Myocyte (in vitro differentiated cells): ENCODE measurements at places on chromosomes 3 and 15. TPM values are rescaled to one million over a fixed set of nuclear protein-coding genes. Genes with fewer than 3 reads are reported as not detected.

LSAMP gene
- total RNA-seq: 0.03 TPM in 1 of 2 replicates, not detected in the other

MYLK gene
- 28.3 and 46.2 TPM in 2 replicates for total RNA-seq

ADGRG7 gene
- total RNA-seq: not detected in 2 replicates

DNA sequence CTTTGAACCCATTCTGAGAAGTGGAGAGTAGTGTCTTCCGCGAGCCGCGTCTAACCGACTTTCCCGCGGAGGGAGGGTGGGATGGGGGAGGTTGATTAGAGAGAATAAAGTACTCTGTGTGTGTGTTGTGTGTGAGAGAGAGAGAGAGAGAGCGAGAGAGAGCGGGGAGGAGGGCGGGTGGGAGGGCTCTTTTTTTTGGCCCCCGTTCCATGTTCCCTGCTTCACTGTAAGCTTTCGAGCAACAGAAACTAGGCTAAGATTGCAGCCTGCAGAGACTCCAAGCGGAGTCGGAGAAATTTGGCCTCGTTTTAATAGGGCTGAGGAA is 1.6 kb upstream of the MEIS2 start:
- DNase-seq: peak; percentile 46

- DNase-seq: no peak
These were observed 3.7 kb downstream of the MEIS2 start for GRCh38 chr15:37096558-37097143.

DNA sequence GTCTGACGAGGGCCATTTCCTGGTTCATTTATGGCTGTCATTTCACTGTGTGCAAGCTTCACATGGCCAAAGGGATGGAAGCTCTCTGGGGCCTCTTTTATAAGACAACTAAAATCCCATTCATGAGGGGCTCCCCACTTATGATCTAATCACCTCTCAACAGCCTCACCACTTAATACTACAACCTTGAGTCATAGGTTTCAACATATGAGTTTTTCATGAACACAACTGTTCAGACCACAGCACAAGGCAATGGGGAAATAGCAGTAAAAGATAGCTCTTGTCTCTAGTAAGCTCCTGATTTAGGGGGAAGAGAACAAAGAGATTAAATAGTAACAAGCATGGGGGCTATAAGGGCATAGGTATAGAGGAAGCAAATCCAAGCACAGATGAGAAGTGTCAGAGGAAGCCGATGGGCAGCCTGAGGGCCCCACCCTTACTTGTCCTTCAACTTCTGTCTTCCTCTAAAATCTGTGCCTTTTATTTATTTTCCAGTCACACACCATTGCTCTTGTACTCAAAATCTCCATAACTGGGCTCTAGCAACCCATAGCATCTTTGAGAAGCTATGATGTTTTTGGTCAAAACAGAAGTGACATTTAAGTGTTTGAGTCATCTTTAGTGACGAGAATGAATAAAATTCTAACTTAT is 329.1 kb downstream of the UNC13C start:
- DNase-seq: no peak

GRCh38 chr3:126305427-126305826 is 51.8 kb downstream of the KLF15 start:
- DNase-seq: no peak

- no peak for DNase-seq
These were observed 248.3 kb downstream of the IL5RA start for GRCh38 chr3:2861920-2862319.
